ENCODE measurements at places on chromosomes 4 and X. TPM values are rescaled to one million over a fixed set of nuclear protein-coding genes. Genes with fewer than 3 reads are reported as not detected.

- DNase-seq: no peak
Observed at GRCh38 chrX:68648960-68649359, 1.5 kb downstream of the STARD8 start.

GRCh38 chr4:72933029-72933428 lies 136.5 kb downstream of the COX18 start:
- DNase-seq: no peak

DNA sequence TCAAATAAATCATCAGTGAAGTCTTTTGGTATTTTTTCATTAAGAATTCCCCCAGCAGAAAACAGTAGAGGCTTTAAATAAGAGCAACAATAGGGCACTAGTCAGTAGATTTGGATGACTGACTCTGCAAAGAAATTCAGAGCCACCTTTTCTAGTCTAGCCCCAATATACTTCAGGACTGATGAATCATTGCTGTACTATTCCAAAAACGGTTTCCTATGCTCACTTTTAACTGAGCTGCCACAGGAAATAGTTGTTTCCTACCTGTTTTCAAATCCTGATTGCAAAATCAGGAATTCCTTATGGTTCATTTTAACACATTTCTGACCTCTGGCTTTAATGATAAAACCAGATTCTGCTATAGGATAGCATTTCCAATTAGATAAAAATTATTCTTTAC lies 171.6 kb downstream of the NR3C2 start:
- DNase-seq: no peak

DNA sequence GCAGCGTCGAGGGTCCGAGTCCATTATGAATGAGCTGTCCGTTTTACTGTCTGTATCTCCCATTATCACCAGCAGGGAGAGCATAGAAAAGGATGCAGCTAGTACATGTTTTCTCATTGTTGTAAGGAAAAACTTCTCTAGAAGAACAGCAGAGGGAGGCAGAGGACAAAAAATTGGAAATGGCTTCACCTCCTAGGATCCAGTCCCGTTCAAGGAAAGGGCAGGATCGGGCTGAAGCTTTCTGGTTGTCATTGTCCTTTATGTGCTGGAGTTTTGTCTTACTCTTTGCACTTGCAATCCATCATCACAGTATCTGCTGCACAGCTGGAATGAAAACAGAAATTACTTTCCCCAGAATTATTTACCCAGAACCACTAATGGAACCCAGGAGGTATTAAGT lies 14.7 kb downstream of the NDP start:
- no peak for DNase-seq

- no peak for DNase-seq
Observed at GRCh38 chr4:159483110-159483781, 380.4 kb downstream of the RAPGEF2 start.

GRCh38 chr4:10809905-10810304 lies 125.3 kb upstream of the CLNK start:
- DNase-seq: no peak

DNA sequence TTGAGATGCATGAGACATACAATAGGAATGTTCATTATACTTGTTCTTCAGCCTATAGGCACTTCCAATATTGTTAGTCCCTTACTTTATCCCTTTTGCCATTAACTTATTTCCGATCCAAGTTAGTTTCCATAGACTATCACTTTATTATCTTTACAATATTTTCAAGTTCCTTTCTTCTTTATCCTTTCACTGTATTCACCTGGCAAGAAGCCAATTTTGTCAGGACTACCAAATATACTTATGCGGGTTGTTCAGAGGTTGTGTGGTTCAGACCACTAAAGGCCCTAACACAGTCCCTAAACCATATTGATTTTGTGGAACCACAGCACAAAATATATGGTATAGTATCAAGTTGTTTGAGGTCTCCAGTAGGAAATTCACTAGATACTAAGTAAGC lies 245.0 kb upstream of the HTR2C start:
- no peak for DNase-seq

DNA sequence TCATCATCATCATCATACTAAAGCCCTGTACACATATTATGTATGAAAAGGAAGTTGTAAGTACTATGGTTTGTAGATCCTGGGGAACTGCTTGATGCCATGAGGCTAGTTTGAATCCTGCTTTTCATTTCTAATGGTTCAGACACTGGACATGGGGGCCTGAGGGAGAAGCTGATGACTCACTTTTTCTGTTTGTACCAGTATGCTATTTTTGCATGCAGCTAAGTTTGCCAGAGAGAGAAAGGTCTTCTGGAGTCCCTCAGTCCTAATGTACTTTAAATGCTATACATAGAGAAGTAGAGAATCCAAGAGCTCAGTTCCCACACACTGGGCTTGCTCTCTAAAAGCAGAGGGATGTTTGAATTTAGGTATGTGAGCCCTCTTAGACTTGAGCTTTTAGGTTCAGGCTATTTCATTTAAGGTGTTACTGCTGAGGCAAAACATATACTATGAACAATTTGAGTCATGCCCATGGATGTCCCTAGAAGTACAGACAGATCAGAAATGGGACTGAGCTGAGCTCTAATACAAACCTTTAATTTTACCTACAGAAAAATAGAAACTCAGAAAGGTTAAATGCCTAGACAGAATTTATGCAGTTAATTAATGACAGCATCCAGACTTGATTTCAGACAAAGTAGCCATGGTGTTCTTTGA lies 17.6 kb upstream of the HS3ST1 start:
- no peak for DNase-seq

DNA sequence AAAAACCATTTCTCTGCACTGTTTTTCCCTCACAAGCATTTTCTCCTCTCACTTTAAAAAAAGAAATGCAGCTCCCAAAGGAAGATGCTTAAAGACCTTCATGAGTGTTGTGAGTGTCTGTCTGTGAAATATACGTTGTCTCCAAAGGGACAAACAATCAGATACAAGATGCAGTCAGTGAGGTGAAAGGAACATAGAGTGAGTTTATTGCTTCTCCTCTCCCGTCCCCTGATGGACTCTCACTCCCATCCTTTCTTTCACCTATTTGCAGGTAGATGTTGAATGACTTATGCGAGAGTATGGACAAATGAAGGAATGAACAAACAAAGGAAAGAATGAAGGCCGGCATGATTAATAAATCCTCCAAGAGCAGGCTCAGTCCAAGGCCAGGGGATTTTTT lies 561.2 kb upstream of the DIPK2B start:
- no peak for DNase-seq

- DNase-seq: no peak
Observed at GRCh38 chr4:107733431-107733925, 13.4 kb upstream of the PAPSS1 start.

DNA sequence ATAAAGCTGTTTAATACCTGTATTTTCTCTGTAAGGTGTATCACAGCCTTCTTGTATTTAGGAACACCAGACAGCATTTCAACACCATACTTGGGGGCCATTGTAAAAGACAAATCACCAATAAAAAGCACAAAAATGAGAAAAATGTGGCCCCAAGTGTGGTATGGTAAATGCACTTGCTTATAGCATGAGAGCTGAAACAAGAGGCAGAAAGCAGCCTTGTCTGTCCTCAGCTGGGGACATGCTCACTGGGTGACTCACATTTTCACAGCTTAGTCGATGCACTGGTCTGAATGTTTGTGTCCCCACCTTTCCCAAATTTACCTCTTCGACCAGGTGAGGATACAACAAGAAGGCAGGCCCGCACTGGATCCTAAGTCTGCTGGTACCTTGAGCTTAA lies 639.7 kb upstream of the AGA start:
- DNase-seq: no peak

- no peak for DNase-seq
Observed at GRCh38 chr4:56345458-56345857, 41.8 kb downstream of the AASDH start.

- DNase-seq: no peak
Observed at GRCh38 chrX:508163-508562, 121.5 kb upstream of the PPP2R3B start.

DNA sequence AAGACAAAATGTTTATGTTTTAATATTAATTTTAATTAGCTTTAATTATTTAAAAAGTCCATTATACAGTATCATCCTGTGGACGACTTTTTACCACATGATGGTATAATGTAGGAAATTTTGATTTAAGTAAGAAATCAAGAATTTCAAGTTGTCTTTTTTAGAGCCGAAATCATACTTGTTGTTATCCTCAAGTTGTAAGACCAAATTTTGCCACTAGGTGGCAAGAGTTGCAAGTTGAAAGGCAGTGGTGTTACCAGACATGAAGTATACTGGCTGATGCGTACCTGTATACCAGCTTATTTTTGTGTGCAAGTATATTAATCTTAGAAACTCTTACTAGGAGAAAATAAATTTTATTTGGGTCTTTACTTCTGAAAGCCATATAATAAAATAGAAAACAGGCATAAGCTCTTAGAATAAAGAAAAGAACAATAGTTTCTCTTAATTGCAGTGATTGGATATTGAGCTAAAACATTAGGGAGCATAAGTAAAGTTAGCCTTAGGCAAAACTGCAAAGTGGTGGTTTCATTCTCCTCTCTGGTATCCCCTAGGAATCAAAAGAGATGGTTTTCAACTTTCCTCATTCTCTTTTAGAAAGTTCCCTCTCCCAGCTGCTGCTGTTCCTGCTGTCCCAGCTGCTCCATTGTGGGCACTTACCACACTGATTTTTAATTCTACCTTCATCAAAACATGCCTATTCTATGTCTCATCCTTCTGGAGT lies 118.0 kb upstream of the WDFY3 start:
- no peak for DNase-seq

DNA sequence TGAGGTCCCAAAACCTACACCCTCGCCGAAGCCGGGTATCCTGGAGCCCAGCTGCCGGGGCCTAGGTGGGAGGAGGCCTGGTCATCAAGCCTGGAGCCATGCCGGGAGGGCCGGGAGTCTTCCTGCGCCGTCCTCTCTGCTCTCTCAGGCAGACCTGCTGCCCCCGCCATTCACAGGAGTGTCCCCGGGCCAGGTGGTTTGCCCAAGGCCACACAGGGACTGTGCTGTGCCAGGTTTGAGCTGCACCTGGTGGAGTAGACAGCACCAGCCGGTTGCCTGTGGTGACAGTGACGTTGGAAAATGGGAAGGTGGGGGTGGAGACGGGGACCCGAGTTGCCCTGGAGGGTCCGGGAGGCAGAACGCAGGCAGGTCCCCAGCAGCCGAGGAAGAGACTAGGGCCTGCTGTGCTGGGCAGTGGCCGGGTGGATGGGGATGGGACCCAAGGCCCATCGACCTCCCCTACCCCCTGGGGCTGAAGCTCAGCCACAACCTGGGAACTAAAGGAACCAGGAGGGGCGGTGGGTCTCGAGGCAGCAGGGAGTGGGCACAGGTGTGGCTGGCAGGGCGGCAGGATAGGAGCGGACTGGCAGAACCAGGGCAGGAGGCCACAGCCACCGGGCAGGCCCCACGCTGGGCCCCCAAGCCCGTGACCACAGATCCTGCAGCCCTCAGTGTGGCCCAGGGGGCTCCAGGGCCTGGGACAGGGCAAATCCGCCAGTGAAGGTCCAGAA lies 9.5 kb downstream of the DOK7 start:
- DNase-seq: no peak

GRCh38 chr4:74583089-74583700 lies 138.3 kb downstream of the AREG start:
- DNase-seq: no peak

OPRPN gene
- total RNA-seq: not detected

SCRG1 gene
- 59.0 TPM for total RNA-seq

TENM3 gene
- 87.6 TPM for total RNA-seq

MAGEA12 gene
- not detected for total RNA-seq

SETD7 gene
- 63.6 TPM for total RNA-seq
